ENCODE measurements at places on chromosomes 3 and 15.

- DNase-seq, result no peak
Observed at GRCh38 chr3:45966950-45967640, 23.8 kb downstream of the CXCR6 start.

DNA sequence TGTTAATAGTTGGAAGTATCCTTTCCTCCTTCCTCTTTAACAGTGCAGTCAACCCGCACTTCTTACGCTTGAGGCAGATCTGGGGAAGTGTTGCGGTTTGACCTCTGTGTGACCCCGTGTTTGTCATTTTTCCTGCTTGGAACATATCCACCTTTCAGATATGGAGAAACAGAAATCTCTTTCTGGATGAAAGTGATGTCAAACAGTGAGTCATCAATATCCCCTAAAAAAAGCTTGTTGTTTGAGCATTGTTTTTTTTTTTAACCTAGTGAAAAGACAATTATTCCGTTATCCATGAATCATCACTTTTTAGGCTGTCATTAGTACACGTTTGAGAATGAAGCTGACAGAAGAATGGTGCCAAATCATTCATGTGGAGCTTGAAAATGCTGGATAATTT, 293.7 kb downstream of the ARPP21 start:
- DNase-seq, result no peak

DNA sequence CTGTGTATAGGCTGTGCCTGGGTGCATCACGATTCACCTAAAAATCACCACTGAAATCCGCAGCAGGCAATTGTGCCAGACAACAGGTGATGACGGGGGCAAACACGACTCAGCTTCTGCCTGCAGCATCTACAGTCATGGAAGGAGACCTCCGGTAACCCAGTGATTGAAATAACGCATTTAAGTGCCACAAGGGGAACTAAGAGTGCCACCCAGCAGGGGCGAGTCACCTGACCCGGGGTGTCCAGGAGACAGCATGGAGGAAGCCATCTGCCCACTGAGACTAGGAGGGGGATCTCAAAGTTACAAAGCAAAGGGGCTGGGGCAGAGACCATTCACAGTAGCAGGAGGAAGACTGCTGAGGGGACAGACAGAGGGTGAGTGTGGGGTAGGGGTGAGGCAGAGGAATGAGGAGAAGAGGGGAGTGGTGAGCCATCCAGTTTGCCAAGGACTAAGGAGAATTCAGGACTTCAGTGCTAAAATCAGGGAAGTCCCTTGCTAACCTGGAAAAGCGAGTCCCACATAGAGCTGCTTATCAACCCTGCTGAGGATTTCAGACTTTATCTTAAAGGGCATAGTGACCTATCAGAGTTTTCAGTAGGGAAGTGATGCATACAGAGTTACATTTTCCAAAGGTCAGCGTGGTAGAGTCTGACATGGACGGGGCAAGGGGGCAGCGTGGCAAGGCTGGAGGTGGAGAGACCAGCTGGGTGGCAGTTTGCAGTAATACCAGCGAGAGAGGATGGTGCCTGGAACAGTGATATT, 256.7 kb upstream of the HES1 start:
- no peak for DNase-seq

DNA sequence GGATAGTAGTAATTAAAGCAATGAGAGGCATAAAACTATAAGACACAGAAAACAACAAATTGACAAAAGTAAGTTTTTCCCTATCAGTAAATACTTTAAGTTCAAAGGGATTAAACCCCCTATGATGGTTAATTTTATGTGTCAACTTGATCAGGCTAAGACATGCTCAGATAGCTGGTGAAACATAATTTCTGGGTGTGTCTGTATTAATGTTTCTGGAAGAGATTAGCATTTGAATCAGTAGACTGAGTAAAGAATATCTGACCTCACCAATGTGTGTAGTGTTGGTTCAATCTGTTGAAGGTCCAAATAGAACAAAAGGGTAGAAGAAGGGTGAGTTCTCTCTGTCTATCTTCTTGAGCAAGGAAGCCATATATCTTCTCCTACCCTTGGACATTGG, 283.3 kb upstream of the GRM7 start:
- DNase-seq, result no peak

DNA sequence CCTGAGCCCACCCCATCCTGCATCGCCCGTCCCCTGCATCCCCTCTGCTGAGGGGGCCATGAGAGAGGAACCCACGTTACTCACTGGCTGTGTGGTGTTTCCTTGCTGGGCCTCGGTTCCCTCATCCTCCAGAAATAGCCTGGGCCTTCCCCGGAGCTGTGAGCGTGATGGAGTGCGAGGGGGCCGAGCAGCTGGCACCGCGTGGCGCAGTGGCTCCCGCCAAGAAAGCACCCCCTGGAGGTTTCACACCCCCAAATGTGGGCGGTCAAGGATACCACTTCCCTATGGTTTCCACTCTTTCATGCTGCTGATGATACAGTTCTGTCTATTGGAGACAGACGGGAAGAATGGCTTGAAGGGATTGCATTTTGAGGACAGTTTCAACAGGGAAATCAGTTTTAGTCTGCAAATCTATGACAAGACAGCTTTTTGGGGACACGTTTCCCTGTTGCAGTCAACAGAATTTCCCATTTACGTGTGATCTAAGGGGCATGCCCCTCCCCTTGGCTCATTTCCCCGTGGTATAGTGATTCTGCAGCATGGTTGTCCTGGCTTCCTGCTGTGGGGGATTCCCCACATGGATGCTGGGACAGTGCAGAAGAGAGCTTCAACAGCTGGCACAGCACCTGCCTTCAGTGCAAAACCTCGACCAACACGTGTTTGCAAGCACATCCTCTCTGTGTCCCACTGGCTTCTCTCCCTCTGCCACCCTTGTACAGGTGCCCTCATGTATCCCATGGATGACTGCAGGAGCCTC, 377.5 kb downstream of the LRTM1 start:
- DNase-seq, result no peak

- no peak for DNase-seq
Observed at GRCh38 chr15:57797110-57797509, 90.6 kb downstream of the POLR2M start.

GRCh38 chr3:171604370-171604769, 144.2 kb upstream of the TNIK start:
- DNase-seq, result no peak

DNA sequence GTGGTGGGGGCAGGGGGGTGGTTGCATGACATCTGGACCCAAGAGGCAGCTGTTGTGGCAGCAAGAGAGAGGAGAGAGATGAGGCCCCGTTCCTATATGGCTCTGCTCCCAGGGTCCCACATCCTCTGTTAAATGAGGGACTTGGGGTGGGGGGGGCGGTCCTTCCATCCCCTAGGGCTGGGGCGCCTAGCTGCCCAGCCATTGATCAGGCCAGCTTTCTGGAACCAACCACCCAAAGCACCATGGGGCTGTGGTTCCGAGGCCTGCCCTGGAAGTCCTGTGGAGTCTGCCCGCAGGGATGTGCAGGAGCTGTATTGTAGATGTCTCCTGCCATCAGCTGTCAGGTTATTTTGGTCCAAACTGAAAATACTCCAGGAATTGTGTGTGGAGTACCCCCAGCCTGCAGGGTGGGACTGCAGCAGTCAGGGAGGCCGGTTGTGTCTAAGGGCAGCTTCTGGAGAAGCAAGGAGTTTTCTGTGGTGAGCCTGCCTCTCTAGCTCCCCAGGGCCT, 5.2 kb downstream of the FURIN start:
- DNase-seq, result no peak

DNA sequence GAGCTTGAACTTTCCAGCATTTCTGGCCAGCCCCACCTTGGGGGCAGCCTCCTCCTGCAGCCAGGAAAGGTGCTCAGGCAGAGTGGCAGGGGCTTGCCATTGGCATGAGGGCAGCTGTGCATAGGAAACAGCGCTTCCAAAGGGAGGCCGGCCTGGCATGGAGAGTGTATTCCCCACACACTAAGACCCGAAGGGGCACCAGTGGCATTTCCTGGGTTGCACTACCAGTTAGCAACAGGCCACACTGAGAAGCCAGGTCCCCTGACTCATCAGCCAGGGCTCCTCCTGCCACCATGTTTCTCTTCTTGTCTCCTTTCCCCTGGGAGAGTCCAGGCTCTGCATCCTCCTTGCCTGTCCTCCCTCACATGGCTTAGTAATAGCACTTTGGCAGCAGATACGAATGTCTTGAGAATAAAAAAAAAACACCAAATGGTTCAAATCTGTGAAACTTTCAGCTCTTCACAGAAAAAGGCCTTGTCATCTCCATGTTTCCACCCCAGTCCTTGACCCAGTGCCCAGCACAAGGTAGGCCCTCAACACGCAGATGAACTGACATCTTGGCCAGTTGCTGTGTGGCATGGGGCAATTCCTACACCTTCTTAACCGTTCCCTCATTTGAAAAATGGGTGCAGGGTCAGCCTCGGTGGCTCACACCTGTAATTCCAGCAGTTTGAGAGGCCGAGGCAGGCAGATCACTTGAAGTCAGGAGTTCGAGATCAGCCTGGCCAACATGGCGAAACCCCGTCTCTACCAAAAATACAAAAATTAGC, 180.4 kb downstream of the SMAD6 start:
- DNase-seq, result no peak

GRCh38 chr3:133711013-133711412, 35.2 kb upstream of the TF start:
- DNase-seq, result no peak

- DNase-seq, result peak; percentile 27
Observed at GRCh38 chr15:79853492-79854328, 43.1 kb downstream of the MTHFS start.

- DNase-seq, result no peak
Observed at GRCh38 chr3:179416681-179417080, 34.6 kb downstream of the GNB4 start.

GRCh38 chr15:39741258-39741657, 41.4 kb downstream of the FSIP1 start:
- DNase-seq, result no peak

DNA sequence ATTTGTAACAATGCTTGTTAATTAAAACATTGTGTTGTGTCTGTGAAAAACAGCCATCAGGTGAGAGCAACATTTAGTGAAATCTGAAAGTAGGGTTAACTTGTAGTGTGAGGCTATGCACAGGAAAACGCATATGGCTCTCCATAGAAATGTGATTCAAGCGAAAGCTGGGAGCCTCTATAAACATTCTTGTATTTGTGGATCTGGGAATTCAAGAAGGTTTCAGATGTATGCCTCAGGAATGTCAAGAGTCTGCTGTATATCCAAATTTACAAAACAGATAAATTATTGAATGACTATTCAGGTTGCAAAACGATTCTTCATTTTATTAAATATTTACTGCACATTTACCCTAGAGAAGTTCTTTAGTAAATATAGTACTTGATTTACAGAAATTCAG, 166.0 kb downstream of the THSD4 start:
- no peak for DNase-seq

DNA sequence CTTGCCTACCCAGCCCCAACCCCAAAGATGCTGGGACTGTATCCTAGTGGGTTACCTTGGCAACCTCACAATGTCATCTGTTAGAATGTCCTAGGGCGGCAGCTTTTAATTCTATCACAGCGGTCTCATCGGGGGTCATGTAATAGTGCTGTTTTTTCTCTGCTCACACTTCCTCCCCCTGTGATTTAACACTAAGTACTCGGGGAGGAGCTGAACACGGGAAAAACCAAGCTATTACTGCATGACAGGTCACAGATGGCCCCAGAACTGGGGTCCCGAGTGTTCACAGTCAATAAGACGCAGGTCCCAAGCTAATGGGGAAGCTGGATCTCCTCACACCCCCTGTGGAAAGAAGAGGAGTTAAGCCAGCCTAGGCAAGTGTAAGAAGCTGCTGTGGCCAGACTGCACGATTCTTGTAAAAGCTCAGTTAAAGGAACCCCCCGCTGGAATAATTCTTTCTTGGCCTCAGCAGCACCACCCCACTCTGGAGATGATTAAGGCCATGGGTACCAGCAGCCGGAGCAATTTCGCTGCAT, 2.5 kb upstream of the RFTN1 start:
- no peak for DNase-seq

GRCh38 chr15:59035201-59035600, 47.7 kb downstream of the RNF111 start:
- no peak for DNase-seq

- DNase-seq, result no peak
Observed at GRCh38 chr15:50905055-50905454, 3.4 kb upstream of the AP4E1 start.

- DNase-seq, result no peak
Observed at GRCh38 chr15:85752491-85752961, 42.2 kb downstream of the KLHL25 start.

- no peak for DNase-seq
Observed at GRCh38 chr3:27943106-27943505, 221.0 kb upstream of the EOMES start.

DNA sequence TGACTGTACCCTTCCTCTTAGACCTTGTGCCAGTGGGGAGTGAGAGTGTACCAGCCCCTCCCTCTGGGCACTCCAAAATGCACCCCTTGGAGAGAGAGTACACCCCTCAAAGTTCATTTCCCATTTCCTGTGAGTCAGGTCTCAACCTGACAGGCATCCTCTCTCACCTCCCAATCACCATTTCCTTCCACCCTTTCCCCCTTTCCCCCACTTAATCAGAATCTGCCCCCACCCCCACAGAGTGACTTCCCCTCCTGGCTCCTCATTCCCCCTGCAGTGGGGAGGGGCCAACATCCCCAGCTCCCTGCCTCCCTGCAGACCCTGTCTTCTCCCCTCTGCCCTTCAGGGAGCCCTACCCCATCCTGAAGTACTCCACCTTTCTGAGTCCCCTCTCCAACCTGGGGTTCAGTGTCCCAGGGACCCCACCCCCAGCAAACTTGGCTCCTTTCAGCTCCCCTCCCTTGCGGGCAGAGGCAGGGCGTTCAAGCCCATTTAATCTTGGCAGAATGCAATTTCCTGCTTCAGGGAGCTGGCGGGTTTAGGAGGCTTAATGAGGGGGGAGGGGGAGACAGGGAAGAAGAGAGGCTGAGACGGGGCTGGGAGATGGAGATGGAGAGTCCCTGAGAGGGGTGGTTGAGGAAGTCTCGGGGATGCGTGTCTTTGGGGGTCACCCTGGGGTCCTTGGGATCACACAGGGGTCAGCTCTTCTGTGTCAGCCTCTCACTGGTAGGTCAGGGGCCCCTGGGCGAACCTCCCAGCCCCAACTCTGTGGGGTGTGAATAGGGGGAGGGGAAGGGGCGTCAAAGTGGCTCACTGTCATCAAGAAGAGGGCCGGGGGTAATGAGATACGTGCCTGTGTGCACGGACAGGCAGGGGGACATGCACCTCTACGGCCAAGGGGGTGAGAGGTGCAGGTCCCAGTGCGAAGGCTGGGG, 16.6 kb upstream of the SEMA3F start:
- DNase-seq, result no peak

GRCh38 chr15:101664303-101664913, 12.2 kb upstream of the TM2D3 start:
- DNase-seq, result no peak

DNA sequence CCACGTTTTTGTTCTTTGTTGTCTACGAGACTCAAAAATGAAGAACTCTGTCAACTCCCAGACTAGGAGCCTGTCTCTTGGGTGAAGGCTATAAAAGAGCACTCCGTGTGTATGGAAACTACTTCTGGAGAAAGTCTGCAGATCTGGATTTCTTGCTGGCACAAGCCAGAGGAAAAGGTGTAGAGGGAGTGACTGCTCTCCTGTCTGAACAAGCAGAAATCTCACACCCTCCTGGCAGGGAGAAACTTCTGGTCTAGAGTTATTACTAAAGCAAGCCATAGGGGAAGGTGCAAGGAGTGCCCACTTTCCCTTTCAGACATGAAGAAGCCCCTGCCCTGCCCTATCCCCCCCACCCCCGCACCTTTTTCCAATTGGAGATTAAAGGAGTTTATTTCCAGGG, 9.5 kb downstream of the PLAAT1 start:
- no peak for DNase-seq
